ENCODE measurements at places on chromosomes 6 and 20.

DNA sequence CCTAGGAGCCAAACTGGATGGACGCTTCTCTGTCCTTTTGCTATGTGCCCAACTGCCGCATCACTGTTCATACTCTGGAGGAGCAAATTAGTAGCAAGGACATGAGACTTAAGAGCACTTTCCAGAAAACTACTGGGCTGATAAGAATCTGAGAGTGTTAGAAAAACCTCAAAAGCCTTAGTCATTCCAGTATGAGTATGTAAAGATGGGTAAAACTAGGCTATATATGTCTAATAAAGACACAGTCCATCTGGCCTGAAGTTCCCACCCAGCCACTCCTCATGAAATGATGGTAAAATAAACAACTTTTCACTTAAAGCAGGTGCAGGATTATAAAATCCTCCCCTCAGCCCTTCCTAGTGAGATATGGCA is 30.6 kb downstream of the SHLD1 start:
- no peak for DNase-seq

DNA sequence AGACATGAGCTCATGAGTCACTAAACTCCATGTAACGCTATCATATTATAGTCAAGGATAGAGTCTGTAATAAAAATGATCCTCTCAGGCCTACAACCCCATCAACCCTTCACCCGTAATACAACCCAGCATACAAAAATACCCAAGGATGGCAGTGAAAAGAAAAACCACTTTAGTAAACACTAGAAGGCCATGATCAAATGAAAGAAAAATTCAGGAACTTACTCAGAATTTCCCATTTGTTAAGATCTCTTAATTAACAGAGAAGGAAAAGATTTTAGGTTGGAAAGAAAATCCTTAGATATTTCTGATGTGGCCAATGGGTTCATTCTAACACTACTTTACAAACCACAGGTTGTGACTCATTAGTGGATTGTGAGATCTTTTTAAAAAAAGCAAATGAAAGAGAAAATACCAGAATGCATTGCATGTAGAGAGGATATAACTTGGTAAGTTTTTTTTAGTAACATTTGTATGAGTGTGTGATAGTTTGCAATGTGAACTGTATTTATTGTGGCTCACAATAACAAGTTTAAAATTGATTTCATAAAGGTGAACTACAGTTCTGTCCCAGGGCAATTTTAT is 8.0 kb upstream of the UBE2J1 start:
- DNase-seq = no peak

- no peak for DNase-seq
Observed at GRCh38 chr6:147870506-147871110, 362.1 kb downstream of the SAMD5 start.

- DNase-seq = no peak
Observed at GRCh38 chr20:41382791-41383305, 16.2 kb upstream of the EMILIN3 start.

GRCh38 chr20:45927071-45927878 is 7.2 kb upstream of the PCIF1 start:
- no peak for DNase-seq

DNA sequence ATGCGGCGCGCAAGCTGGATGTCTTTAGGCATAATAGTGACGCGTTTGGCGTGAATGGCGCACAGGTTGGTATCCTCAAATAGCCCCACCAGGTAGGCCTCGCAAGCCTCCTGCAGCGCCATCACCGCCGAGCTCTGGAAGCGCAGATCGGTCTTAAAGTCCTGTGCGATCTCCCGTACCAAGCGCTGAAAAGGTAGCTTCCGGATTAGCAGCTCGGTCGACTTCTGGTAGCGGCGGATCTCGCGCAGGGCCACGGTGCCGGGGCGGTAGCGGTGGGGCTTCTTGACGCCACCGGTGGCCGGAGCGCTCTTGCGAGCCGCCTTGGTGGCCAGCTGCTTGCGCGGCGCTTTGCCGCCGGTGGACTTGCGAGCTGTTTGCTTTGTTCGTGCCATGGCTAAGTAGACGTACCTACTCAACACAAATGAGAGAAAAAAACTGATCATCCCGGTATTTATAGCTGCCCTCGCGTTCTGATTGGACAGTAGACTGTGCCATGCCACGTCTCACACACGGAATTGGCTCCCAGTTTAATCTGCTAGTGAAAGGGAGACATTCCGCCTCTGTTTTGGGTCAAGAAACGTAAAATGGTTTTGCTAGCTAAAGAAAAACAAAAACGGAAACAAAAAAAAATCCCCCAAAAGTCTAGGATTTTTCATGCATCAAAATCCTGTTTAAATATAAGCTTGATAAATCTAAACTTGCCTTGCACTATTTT is 40.1 kb downstream of the OR2B2 start:
- DNase-seq = peak; percentile 87

- no peak for DNase-seq
Observed at GRCh38 chr6:148085631-148086331, 256.9 kb upstream of the SASH1 start.

GRCh38 chr6:82113231-82113630 is 134.3 kb downstream of the IBTK start:
- no peak for DNase-seq

- no peak for DNase-seq
Observed at GRCh38 chr6:35381132-35381531, 38.8 kb downstream of the PPARD start.

DNA sequence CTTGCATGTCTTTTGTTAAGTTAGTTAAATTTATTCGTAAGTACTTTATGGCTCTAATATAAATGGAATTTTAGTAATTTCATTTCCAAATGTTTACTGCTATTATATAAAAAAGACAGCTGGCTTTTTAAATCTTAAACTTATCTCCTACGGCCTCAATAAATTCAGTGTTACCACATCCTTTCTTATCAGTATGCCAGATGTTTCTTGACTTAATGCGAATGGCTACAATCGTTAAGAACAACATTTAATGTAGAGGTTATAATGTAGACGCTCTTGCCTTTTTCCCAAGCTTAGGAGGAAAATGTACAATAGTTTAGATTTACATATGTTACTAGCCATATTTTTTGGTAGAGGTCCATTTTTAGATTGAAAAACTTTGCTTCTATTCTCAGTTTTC is 659.4 kb downstream of the TENT5A start:
- no peak for DNase-seq

- no peak for DNase-seq
Observed at GRCh38 chr6:118862443-118862842, 31.5 kb upstream of the ASF1A start.

Measured in amniotic stem cell (primary cell).